ENCODE measurements at places on chromosomes 6 and 20.
A peak's percentile ranks its signal among the peaks of the same experiment; 100 is the strongest.

DNA sequence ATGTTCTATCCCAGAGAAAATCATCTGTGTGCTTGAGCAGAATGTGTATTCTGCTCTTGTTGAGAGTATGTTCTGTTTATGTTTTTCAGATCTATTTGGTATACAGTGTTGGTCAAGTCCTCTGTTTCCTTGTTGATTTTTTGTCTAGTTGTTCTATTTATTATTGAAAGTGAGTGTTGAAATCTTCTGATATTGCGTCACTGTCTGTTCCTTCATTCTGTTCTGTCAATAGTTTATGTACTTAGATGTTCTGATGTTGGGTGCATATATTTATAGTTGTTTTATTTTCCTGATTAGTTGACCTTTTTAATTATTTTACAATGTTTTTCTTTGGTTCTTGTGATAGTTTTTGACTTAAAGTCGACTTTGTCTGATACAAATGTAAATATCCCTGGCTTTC is 458.7 kb upstream of the HSF2 start:
- no peak for DNase-seq

GRCh38 chr20:51132279-51132678 is 109.4 kb upstream of the KCNG1 start:
- DNase-seq, result peak; percentile 58

DNA sequence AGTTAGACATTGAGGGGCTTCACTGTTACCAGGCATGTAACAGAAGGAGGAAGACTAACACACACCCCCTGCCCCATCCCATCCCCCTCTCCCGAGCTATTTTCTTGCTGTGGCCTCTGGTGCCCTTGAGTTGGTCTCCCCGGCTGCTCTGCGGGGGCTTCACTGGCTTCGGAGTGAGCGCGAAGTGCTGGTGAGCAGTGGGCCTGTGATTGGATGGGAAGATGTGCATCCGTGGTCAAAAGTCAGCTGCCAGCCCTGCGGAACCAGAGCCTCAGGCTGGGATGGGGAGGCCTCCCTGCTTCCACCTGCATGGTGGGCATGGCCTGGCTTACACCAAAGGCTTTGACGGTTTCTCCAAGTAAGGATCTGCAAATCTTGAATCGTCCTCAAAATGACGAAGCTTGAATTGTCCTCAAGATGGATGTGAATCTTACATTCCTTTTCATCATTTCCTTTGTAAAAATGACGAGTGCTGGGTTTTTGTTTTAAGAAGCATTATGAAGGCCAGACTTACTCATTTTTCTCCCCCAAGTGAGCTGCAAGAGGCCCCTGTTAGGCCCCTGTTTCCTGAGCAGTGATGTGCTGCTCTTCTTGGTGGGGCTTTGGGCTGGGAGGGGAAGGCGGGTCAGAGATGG is 23.7 kb downstream of the SPATA2 start:
- DNase-seq, result no peak

DNA sequence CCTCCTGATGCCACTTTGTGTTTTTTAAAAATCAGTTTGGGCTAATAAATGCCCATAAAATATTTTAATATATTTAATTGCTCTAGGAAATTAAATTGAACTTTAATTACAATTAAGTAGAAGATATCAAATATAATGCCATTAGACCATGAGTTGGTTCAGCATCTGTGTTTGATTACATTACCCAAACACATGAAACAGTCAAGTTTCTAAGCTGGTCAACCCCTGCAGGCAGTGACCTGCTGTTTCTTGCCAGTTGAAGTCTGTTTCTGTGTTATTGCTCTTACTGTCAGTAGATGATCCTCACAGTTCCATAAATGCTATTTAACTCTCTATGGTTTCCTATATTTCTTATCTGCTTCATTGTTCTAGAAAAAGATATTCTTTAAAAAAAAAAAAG is 9.7 kb upstream of the TENT5A start:
- no peak for DNase-seq

- DNase-seq, result no peak
Measured at GRCh38 chr6:5305968-5306626, 44.8 kb downstream of the FARS2 start.

DNA sequence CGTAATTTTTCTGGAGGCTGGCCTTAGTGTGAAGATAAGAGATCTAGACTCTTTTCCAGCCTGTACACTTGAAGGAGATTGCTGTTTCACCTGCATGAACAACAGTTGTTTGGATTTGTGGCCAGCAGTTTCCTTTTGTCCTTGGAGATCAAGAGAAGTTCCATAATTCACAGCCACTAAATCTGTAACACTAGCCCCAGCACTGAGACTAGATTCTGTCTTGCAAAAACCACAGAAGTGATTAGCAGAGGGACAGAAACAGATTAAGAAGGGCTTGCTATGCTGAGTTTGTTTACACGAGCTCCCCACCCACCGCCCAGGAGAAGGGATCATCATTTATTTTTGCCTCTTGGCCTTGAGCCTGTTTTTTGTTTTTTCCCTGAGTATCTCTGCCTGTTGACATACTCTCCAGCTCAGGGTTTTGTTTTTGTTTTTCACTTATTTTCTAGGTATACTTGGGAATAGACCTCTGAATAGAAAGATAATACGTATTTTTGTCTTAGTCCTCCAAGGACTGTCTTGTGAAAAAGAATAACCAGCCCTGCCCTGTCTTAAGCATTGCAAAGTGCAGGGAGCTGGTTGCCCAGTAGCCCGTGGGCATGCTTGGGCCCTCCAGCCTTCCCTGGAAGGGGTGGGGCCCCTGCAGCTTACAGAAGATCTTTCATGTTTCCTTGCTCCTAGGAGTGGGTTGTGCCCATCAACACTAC is 93.1 kb upstream of the SOX4 start:
- no peak for DNase-seq

- DNase-seq, result peak; percentile 8
Measured at GRCh38 chr20:12640251-12640650, 368.5 kb upstream of the SPTLC3 start.

DNA sequence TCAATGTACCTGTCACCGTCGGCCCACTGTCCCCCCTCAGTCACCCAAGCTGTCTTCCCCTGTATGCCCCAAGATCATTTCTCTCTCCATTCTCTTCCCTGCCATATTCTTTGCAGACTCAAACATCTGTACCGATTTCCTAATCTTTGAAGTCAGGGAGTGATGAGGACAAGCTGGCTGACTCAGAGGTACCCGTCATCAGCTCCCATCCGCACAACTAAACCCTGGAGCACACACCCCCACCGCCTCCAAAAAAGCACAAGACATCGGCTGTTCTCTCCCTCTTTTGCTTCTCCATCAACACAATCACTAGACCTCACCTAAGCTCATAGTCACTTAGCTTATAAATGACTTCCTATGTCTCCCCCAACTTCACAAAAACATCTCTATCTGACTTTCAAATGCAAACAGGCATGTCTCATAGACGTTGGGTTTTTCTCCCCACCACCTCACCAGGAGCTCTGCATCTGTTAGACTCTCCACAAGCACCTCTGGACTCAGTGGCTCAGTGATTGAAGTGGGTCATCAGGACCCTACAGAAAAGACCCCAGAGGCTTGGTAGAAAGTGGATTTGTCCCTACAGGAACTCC is 11.5 kb upstream of the NFATC2 start:
- DNase-seq, result no peak

- no peak for DNase-seq
Measured at GRCh38 chr20:62437927-62438326, 10.6 kb upstream of the RBBP8NL start.

GRCh38 chr6:138377844-138378243 is at the start of gene SMIM28:
Gene SMIM28 (plus strand): TSS chr6:138377905. CDS start chr6:138378073, 168 bp downstream.
- no peak for DNase-seq

GRCh38 chr6:164439331-164439730 is 870.1 kb downstream of the C6orf118 start:
- no peak for DNase-seq

GRCh38 chr6:33987531-33988021 is 158.3 kb downstream of the GRM4 start:
- peak; percentile 51 for DNase-seq

GRCh38 chr6:139448998-139449610 is 74.7 kb upstream of the CITED2 start:
- DNase-seq, result no peak

DNA sequence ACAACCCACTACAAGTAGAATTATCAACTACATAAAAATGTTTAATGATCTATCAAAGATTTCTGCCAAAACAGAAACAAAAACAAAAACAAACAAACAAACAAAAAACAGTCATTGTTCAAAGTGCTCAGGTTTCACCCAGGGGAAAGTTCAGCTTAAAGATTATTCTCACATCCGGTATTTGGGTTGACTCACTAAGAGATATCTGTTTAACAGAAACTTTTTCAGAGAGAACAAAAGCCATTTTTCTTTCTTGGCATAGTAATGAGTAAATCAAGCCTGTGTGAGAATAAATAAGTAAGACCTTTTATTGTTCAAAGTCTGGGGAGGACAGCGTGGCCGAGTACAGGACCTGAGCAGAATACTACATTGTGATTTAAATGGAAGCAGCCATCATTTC is 143.6 kb downstream of the RCAN2 start:
- DNase-seq, result no peak

GRCh38 chr20:59578436-59579403 is 25.6 kb upstream of the PHACTR3 start:
- DNase-seq, result no peak

DNA sequence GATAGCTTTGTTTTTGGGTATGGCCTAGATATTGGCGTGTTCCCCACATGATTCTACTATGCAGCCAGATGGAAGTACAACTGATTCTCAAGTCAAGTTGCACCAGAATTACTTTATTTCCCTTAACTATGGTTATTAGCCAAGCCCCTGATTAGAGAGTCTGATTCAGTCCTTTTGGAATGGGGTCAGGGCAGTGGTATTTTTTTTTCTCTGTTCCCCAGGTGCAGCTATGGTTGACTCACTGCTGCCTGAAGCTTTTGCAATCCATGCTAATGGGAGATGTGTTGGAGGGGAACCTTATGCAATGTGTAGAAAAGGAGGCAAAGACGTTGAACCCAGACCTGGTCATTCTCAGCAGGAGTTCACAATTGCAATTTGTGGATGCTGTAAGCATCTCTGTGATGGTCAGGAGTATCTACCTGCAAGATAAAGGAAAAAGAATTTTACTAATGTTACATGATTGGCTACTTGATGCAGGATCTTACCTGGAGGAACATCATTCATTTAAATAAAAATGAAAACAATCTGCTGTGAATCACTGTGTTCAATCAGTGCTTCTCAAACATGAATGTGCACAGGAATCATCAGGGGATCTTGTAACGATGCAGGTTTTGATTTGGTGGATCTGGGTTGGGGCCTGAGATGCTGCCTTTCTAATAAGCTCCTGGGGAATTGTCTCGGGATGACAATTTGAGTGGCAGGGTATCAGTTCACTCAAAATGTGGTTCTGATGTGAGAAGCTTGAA is 49.4 kb downstream of the PFDN4 start:
- DNase-seq, result no peak

GRCh38 chr6:159577564-159577963 is 115.5 kb downstream of the SOD2 start:
- no peak for DNase-seq

- no peak for DNase-seq
Measured at GRCh38 chr6:11974089-11974488, 38.0 kb upstream of the HIVEP1 start.

DNA sequence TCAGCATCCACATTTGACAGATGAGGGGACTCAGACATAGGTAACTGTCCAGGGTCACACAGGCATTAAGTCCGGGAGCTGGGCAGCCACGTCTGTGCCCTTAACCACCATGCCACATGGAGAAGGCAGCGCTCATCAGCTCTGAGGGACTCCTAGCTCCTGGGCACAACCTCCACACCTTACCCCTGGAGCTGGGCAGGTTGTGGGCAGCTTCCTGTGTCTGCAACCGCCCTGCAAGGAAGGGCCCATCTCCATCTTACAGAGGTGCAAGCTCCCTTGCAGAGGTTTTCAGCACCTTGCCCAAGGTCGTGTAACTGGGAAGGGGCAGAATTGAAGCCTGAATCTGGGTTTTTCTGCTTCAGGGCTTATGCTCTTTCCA is 7.9 kb downstream of the CCDC167 start:
- no peak for DNase-seq

GRCh38 chr20:24102290-24102689 is 113.7 kb upstream of the GGTLC1 start:
- DNase-seq, result no peak

DNA sequence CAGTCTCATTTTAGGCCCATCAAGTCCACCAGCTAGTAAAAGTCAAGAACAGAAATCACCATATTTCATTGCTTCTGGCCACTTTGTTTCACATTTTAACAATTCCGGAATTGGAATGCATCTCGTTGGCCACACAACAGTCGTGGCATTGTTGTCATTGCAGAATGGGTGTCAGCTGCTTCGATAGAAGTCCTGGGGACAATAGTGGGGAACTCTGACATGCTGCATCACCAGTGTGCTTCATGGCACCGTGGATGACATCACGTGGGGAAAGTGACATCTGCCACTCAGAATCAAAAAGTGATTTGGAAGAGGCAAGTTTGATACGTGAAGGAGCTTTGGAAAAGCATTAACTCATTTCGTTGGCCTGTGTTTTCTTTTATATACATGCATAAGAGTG is 43.8 kb upstream of the XRN2 start:
- no peak for DNase-seq

Data from transverse colon (tissue), 4 donors.